ENCODE measurements at places on chromosomes 7 and 10. TPM values are rescaled to one million over a fixed set of nuclear protein-coding genes. Genes with fewer than 3 reads are reported as not detected.
A peak's percentile ranks its signal among the peaks of the same experiment; 100 is the strongest.

DNA sequence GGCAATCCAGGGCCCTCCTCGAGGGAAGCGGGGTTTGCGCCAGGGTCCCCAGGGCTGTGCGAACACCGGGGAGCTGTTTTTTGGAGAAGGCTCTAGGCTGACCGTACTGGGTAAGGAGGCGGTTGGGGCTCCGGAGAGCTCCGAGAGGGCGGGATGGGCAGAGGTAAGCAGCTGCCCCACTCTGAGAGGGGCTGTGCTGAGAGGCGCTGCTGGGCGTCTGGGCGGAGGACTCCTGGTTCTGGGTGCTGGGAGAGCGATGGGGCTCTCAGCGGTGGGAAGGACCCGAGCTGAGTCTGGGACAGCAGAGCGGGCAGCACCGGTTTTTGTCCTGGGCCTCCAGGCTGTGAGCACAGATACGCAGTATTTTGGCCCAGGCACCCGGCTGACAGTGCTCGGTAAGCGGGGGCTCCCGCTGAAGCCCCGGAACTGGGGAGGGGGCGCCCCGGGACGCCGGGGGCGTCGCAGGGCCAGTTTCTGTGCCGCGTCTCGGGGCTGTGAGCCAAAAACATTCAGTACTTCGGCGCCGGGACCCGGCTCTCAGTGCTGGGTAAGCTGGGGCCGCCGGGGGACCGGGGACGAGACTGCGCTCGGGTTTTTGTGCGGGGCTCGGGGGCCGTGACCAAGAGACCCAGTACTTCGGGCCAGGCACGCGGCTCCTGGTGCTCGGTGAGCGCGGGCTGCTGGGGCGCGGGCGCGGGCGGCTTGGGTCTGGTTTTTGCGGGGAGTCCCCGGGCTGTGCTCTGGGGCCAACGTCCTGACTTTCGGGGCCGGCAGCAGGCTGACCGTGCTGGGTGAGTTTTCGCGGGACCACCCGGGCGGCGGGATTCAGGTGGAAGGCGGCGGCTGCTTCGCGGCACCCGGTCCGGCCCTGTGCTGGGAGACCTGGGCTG is 26.0 kb downstream of the PRSS2 start:
- no peak for DNase-seq

DNA sequence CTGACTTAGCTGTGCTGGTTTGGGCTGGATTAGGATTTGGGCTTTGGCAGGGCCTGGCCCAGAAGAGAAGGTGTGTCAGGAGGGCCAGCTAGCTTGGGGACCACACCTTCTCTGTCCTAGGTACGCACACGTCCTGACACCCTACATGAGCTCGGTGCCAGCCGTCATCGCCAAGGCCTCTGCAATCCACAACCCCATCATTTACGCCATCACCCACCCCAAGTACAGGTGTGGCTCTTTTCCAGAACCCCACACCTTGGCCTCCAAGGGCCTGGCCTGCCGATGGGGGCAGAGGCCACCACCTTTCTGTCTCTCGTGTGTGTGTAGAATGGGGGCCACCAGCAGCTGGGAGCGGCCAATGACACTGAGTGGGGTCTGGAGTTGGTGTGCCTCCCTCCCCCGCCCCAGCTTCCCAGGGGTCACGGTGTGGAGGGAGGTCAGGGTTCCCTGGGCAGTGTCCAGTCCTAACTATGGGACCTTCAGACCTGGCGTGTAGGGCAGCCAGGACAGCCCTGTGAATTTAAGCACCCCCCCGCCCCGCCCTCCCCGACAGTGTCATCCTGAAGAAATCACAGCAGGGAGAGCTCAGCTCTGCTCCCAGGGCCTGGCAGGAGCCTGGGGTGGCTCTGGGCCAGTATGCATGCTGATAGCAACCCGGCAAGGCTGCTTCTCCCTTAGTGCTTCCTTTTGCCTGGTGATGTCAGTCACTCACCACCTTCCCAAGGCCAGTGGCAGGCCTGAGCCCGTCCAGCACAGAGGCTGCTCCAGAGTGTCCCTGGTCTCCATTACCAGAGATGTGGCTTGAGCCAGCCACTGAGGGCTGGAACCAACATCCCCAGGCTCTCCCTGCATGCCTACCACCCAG is 6.9 kb upstream of the LDB3 start:
- peak; percentile 82 for DNase-seq

DNA sequence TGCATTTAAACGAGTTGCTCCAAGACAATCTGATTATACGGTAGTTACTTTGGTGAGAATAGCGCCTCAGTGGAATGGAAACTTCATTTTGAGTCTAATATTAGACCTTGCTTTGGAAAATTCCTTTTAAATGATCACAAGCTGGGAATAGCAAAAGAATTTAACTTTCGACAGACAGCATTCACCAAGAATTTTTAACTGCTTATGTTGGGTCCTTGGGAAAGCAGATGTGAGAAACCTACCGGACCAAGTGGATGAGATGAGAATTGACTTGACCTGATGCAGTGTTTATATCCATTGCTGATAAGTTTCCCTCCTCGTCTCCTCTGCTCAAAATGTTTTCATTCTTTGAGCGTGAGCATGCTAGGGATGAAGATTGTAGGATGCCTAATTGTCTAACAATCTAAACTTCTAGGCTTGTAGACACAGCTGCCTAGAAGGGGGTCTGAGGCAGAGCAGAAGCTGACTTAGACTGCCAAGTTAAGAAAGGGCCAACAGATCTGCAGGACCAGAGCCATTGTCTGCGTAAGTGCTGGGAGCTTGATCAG is 126.9 kb downstream of the CNNM2 start:
- DNase-seq, result no peak

- DNase-seq, result no peak
Observed at GRCh38 chr7:70660154-70660818, 471.7 kb upstream of the GALNT17 start.

ODAD2 gene
- total RNA-seq, result 3.9 TPM

- DNase-seq, result no peak
Observed at GRCh38 chr10:132360766-132361447, 28.9 kb downstream of the LRRC27 start.

DNA sequence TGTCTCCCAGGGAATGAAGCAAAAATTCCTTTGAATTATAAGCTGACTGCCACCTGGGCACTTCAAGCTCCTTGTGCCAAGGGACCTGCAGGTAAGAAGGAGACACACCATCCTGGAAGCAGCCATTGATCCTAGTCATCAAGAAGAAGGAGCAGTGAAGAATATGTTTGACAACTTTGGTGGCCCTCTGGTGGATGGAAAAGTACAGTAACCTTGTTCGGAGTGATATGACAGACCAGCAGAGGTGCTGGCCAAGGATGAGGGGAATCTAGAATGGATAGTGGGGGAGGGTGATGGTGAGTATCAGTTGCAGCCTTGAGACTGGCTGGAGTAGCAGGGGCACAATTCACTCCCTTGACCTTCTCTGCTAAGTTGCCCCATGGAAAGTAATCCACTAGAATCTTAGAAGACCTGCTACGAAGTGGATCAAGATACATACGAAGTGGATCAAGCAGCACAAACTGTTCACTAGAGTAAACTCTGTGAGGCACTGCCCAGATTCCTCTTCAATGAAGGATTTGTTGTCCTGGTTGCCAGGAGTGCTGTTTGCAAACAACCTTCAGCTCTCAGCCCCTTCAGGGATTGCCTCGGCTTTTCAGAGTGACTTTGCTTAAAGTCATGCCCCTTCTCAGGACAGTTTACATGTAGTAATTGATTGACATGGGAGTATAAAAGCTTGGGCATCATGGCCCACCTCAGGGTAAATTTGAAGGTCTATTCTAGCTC is 44.8 kb upstream of the ORC5 start:
- no peak for DNase-seq

GRCh38 chr7:110733221-110733620 is 357.7 kb upstream of the LRRN3 start:
- DNase-seq, result no peak

GLI3 gene
- 0.59 TPM for total RNA-seq

KCNIP2 gene
- not detected for total RNA-seq

- no peak for DNase-seq
Observed at GRCh38 chr7:41148521-41148951, 554.4 kb downstream of the INHBA start.

DNA sequence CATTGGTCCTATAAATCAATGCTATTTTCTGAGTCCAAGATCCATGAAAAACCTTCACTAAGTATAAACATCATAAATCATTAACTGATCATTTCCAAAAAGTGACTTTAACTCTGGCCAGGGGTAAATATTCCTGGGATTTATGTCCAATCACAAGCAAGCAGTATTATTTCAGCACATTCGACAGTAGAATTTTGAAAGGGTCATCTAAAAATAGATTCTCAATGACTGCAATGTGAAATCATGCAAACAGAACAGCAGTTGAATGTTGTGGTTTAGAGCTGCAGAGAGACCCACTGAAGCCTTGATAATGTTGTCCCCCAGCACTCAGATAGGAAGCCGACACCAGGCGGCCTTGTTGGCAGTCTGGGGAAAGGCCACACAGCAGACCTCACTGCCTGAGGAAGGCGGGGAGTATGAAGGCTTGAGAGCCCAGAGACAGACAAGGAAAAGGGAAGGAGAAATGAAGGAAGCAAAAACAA is 38.1 kb downstream of the FAM107B start:
- DNase-seq, result no peak

DNA sequence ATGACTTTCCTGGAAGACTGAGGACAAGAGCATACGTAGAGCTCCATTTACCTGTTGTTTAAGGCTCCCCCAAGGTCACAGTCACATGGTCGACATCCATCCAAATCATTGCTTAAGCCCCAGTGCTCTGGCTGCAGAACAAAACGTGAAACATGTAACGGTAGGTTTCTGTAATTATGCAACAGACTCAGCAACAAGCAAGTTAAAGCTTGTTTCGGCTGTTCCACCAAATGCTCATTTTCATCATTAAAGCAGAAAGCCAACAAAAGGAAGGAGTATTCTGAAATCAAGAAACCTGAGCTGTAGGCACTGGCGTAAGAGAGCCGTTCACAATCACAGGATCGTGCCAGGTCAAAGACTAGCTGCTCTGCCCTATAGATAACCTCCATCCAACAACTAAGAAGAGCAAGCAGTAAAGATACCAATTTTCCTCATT is 30.0 kb downstream of the LAMB1 start:
- no peak for DNase-seq

- DNase-seq, result no peak
Observed at GRCh38 chr10:11824825-11825224, 1.7 kb downstream of the PROSER2 start.

DNA sequence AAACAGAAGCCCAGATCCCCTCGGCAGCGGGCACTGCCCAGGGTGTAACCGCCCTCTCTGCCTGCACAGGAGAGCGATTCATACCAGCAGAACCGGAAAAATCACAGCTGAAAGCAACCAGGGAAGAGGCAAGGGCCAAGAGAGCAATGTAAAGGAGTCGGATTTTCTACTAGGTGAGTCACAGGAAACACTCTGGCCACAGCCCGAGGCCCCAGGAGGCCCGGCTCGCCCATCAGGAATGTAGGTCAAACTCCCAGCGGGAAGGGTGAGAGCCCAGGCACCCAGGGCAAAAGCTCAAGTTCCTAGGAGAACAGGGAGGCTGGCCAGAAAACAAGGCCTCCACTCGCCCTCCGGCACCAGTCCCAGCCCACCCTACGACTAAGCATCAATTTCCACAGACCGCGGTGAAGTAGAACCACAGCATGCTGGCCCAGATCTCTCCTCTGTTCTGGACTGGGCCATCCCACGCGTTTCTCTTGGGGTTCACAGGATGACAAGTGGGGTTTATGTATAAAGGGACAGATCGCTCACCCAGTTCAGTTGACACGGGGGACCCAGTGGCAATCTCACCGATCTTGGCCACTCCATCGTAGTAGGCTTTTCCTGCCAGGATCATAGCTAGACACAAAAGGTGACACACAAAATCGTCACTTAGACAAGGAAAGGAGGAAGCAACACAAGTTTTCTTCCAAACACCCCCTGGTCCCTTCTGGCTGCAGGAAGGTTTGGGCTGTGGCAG is 46.2 kb downstream of the BAIAP2L1 start:
- peak; percentile 92 for DNase-seq

DNA sequence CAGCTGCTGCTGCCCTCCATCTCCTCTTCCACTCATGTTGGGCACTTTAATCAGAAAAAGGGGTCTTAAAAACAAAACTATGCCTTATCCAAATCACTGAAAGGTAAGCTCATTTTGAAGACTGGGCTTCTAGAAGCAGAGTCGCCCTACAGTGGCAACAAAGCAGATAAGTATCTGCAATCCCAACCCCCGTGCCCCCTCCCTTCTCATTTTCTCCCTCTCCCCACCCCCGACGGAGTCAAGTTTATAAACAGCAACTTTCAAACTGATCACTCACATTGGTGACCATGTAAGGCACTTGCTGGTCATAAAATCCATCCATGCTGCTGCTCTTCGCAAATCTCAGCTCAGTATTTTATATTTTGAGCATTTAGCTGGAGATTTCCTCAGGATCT is 738 bp downstream of the ETV1 start:
- no peak for DNase-seq

- DNase-seq, result no peak
Observed at GRCh38 chr7:66727058-66727457, 13.5 kb upstream of the RABGEF1 start.

- no peak for DNase-seq
Observed at GRCh38 chr7:50145801-50146338, 52.8 kb upstream of the ZPBP start.

NEUROG3 gene
- total RNA-seq, result not detected

SPAG6 gene
- not detected for total RNA-seq

GRCh38 chr7:130309986-130310385 is 17.0 kb downstream of the CPA4 start:
- no peak for DNase-seq

DNA sequence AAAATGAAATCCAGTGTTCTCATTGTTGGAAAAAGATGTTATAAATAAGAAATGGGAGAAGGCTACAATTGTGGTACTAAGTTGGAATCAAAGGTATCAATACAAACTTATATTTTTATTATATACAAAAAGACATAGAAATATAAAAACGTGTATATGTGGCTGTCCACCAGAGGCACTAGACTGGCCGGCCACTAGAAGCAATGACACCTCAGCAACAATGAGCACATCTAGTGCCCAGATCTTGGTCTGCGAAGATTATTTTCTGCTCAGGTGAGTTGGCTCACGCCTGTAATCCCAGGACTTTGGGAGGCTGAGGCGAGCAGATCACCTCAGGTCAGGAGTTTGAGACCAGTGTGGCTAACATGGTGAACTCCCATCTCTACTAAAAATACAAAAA is 21.6 kb downstream of the IDE start:
- DNase-seq, result no peak

GRCh38 chr7:45921699-45922519 is 837 bp upstream of the IGFBP3 start:
- peak; percentile 37 for DNase-seq

MEOX2 gene
- not detected for total RNA-seq

CCDC172 gene
- total RNA-seq, result not detected

GRCh38 chr10:33534416-33534815 is 199.9 kb upstream of the NRP1 start:
- no peak for DNase-seq

- DNase-seq, result peak; percentile 53
Observed at GRCh38 chr7:41437257-41438196, 265.4 kb downstream of the INHBA start.

SH2D4B gene
- not detected for total RNA-seq

SP8 gene
- 1.5 TPM for total RNA-seq

DNA sequence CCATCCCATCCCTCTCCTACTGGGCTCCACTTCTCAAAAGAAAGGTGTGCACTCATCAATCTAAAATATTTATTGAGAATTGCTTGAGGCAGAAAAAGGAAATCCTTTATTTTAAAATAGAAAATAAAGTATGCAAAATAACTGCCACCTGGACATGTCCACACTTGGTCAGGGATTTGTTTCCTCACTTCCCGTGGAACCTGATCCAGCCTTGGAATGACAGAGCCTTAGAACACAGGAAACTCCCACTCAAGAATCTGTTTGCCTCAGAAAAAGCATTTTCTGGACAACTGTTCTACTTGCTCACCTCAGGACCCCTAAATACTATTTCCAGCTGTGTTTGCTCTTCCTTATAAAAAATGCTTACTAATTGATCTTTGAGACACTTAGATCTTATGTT is 29.0 kb downstream of the AKR1C8 start:
- no peak for DNase-seq

SPDYE2 gene
- not detected for total RNA-seq
